ENCODE measurements at places on chromosomes 12 and 14.

DNA sequence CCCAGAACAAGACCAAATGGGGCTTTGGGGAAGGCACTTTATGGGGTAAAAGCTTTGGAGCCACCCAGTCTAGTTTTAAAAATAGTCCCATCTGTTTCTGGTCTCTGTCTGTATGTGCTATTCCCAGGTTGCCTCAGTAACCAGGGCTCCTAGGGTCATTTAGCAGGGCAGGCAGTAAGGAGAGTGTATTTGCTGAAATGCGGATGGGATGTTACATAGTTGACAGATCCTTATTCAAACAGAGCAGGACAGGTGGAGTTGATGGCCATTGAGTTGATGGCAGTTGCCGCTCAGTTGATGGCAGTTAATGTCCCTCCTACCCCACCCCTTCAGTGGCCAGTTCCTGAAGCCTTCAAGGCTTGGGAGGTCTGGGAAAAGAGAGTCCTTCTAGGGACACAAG lies 4.6 kb downstream of the ZC3H10 start:
- no peak for DNase-seq
- H3K27ac ChIP-seq: no peak overlapping the region
- H3K27me3 ChIP-seq: no peaks in the 10 kb centered on the region
- no peak overlapping the region for H3K4me3 ChIP-seq
- no peaks in the 10 kb centered on the region for H3K4me1 ChIP-seq
- H3K36me3 ChIP-seq: peaks cover 8% of the 10 kb centered on the region

DNA sequence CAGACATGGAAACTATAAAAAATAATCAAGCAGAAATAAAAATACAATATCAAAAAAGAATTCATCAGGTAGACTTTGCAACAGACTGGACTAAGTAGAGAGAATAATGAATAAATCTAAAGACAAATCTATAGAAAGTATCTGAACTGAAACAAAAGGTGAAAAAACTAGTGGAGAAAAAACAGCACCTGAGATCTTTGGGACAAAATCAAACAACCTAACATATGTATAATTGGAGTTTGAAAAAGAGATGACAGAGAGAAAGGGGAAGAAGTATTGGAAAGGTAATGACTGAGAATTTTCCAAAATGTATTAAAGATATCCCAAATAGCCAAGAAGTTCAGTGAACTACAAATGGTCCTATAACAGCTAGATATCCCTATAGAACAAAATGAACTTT lies 245.4 kb downstream of the IPO8 start:
- DNase-seq: no peak
- H3K4me1 ChIP-seq: no peaks in the 10 kb centered on the region
- H3K36me3 ChIP-seq: no peaks in the 10 kb centered on the region
- H3K27ac ChIP-seq: no peak overlapping the region
- no peaks in the 10 kb centered on the region for H3K27me3 ChIP-seq

DNA sequence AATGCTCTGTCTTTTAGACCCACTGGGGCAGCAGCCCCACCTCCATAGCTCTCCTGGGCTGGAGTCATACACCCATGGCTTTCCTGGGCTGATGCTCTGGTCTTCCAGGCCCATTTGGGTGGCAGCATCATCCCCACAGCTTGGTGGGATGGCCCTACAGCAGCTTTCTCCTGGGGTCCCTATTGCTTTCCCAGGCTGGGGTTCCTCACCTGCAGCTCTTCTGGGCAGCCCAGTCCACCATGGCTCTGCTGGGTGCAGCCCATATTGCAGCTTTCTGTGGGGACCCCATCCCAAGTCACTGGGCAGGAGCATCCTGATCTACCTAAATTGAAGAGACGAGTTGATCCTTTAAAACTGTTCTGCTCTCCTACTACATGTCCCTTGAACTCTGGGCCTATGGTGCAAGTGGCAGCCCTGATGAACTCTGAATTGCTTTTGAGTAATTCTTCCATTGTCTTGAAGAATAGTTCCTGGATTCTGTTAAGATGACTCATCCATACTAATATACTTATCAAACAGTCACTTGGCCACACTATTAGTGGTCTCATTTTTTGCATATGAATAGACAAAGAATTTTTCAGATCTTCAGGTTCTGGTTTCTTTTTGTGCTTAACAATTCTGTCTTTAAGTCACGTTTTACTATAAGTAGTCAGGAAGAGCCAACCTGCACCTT lies 390.1 kb downstream of the DPF3 start:
- H3K4me3 ChIP-seq: no peak overlapping the region
- no peaks in the 10 kb centered on the region for H3K27me3 ChIP-seq
- H3K36me3 ChIP-seq: no peaks in the 10 kb centered on the region

DNA sequence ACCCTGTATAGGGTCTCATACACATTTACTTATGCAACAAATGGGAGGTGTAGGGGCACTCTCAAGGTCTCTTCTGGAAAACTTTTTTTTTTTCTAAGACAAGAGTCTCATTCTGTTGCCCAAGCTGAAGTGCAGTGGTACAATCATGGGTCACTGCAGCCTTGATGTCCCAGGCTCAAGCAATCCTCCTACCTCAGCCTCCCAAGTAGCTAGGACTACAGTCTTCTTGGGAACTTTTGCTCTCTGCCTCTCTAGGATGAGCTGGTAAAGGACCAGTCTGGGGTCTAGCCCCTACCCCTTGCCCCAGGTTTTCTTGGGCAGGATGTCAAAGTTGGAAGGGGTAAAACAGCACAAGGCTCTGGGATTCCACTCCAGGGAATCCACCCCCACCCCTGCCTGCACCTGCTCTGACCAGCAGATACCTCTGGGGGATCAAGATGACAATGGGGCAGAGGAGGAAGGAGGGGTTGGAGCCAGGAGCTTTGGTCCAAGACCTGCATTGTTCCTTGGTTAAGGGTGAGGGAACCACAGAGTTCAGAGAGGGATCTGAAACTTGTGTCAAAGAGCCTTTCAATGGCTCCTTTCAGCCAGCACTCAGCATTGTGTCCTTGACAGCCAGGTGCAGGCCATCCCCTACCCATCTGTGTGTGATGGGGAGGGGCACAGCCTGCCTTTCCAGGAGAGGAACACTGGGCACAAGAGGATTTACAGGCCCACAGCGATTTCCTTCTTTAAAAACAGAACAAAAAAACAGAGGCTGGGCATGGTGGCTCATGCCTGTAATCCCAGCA lies 12.2 kb downstream of the CTDSP2 start:
- H3K4me1 ChIP-seq: peaks cover 32% of the 10 kb centered on the region
- H3K27ac ChIP-seq: no peak overlapping the region
- H3K4me3 ChIP-seq: no peak overlapping the region
